ENCODE measurements at places on chromosomes 7 and 10.

- no peak for DNase-seq
These were observed 439.2 kb upstream of the IGFBP3 start for GRCh38 chr7:46360296-46360695.

DNA sequence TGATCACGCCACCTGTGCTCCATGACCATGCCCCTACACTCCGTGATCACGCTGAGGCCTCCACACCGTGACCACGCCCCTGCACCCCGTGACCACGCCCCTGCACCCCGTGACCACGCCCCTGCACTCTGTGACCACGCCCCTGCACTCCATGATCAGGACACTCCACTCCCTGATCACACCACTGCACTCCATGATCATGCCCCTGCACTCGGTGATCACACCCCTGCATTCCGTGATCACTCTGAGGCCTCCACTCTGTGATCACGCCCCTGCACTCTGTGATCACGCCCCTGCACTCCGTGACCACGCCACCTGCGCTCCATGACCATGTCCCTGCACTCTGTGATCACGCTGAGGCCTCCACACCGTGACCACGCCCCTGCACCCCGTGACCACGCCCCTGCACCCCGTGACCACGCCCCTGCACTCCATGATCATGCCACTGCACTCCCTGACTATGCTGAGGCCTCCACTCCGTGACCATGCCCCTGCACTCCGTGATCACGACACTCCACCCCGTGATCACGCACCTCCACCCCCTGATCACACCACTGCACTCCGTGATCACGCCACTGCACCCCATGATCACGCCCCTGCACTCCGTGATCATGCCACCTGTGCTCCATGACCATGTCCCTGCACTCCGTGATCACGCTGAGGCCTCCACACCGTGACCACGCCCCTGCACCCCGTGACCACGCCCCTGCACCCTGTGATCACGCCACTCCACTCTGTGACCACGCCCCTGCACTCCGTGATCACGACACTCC lies 27.7 kb downstream of the STK32C start:
- DNase-seq, result no peak

DNA sequence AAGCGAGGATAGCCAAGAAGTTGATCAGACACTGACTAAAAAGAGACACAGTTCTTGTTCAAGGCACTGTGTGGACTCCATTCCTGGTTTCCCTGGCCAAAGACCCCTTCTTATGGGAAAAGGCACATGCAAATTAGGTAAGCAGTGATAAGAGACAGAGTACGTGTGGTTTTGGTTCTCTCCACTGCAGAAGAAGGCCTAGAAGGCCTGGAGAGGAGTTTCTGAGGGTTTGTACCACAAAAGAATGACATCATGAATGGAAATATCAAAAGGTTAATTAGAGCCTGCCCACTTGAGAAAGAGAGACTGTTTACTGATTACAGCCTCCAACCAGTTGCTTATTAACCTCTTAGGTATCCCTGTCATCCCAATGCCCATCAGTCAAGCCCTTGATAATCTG lies 137.5 kb downstream of the ZNF365 start:
- no peak for DNase-seq

- peak; percentile 63 for DNase-seq
These were observed 1.8 kb upstream of the CCDC6 start for GRCh38 chr10:59907918-59908807.

- no peak for DNase-seq
These were observed 24.4 kb upstream of the PWWP2B start for GRCh38 chr10:132372516-132373095.

DNA sequence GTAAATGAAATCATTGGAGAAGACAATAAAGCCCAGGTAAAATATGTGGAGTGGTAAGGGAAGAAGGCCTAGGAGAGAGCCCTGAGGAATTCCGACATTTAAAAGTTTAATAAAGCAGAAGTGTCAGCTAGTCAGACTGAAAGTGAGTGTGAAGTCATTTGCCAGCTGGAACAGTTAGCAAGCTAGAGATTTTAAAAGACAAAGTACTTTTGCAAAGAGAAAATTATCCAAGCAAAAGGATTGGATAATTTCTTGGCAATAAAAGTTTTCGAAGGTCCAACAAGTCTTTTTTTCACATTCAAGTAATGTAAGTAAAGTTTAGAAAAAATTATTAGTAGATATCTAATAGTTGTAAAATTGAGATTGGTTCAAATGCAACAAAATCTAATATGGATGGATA lies 27.1 kb upstream of the SEMA3C start:
- DNase-seq, result no peak

- DNase-seq, result peak; percentile 94
These were observed 35.6 kb downstream of the CPN1 start for GRCh38 chr10:100046021-100046486.
